Stimulated activated CD4-positive, alpha-beta T cell treated with anti-CD3 and anti-CD28 coated beads, TNF-alpha, amount 100 ng/mL, for 24 hours (primary cell): ENCODE measurements at places on chromosomes 5 and 9.

DNA sequence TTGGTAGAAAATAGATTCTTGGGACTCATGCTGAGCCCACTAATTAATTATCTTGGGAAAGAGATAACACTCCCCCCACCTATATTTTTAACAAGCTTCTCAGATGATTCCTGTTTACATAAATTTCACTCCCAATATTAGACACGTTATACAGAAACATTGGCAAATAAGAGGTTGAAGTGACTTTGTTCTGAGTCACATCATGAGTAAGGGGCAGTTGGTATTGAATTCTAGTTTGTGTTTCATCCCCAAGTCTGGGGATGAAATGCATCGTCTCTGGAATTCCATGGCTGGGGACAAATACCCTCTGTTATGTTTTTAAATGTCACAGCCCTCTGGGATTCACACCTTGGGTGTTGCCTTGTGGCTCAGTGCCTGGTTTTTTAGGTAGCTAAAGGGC is 41.0 kb downstream of the BASP1 start:
- DNase-seq = no peak

DNA sequence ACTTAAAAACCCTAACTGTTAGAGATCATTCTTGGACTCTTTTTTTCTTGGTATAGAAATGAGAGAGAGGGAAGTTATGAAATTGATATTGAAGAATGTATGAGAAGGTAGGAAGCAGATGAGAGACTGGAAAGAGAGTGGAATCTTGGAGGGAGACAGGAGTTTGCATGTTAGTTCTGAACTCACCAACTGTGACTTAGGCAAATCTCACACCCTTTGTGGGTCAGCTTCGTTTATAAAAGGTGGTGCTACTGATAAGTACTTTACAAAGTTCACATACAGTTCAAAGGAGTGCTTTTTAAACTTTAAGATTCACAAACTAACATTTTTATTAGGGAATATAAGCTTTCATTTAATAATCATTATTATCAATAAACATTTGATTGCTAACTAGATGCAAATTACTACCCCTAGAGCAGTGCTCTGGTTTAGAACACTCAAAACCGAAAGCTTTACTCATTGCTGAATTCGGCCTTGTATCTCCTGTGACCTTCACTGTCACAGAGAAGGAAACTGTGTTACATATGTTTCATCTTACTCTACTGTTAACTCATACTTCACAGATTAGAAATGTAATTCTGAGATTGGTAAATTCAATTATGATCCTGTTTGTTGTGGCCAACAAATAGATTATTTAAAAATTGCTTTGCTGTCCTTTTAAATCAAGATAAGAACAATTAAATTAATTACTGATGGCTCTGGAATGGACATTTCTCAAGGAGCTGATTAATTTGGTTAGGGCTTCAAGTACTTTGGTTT is 143.2 kb downstream of the RMI1 start:
- no peak for DNase-seq

DNA sequence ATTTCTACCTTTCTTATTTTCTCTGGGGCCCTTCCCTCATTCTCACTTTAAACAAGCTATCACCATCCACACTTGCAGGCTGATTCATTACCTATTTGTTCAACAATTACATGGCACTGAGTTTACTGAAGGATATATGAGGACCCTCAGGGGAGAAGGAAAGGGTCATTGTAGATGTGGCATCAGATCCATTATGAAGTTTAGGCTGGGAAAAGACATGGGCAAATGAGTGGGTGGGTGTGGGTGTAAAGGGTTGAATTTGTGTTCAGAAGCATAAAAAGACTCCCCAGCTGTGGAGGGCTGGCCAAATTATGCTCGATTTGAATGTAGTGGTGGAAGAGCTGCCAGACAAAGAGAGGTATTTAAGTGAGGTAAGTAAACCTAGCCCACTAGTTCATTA is 55.9 kb upstream of the MTAP start:
- no peak for DNase-seq

GRCh38 chr9:137606005-137606621 is 627 bp downstream of the ARRDC1 start:
- no peak for DNase-seq

- no peak for DNase-seq
These were observed 127.5 kb upstream of the WWC1 start for GRCh38 chr5:168163966-168164365.

- DNase-seq = no peak
These were observed 522.2 kb downstream of the CSNK1G3 start for GRCh38 chr5:124034083-124034700.

- no peak for DNase-seq
These were observed 148.4 kb upstream of the CLINT1 start for GRCh38 chr5:158007336-158007735.
